NCI-H460 (cell line): ENCODE measurements at places on chromosomes 12 and 14. TPM values are rescaled to one million over a fixed set of nuclear protein-coding genes. Genes with fewer than 3 reads are reported as not detected.

DNA sequence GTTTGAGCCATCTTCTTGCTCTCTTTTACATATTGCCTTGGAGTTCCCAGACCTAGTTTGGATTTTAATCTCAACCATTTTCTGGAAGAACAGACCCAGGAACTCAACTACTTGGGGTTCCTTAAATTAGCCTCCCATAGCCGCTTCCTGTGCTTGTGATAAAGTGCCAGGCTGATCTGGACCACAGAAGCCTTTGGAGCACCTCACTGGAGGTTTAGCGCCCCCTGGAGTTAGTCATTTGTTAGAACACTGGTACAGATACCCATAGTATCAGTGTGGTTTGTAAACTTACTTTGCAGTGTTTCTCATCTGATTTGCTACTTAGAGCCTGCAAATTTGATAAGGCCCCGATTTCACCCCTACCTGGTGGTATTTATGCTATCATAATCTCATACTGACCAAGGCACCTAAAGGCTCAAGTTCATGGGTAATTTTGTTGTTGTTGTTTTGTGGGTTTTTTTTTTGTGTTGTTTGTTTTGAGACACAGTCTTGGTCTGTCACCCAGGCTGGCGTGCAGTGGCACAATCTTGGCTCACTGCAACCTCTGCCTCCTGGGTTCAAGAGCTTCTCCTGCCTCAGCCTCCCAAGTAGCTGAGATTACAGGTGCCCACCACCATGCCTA is 3.7 kb downstream of the UNC119B start:
- peak; percentile 82 for DNase-seq

DNA sequence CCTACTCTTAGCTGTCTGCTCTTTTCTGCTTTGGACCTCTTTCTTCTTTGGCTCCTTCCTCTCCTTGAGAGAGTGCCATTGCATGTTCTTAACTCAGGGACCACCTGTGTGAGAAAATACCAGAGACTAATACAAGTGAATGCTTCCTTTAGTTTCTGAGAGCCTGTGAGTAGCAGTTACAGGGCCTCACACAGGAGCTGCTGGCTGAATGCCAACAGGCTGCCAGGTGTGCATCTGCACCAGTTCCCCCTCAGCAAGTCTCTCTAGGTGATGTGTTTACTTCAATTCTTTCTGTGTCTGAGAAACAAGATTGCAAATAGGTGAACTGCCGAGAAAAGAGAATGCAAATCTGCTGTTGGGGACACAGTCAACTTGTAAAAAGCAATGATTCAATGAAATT is 108.2 kb downstream of the STXBP6 start:
- no peak for DNase-seq

- DNase-seq = no peak
These were observed 9.6 kb upstream of the SMARCC2 start for GRCh38 chr12:56198836-56199235.

GRCh38 chr14:105867961-105868599 is 341.7 kb downstream of the TMEM121 start:
- no peak for DNase-seq

BBOF1 gene
- total RNA-seq = 1.7 and 2.8 TPM in 2 replicates

FGF6 gene
- not detected in 2 replicates for total RNA-seq

TEX52 gene
- not detected in 2 replicates for total RNA-seq
